ENCODE measurements at places on chromosomes 11 and 22. TPM values are rescaled to one million over a fixed set of nuclear protein-coding genes. Genes with fewer than 3 reads are reported as not detected.

- DNase-seq: no peak
- H3K4me3 ChIP-seq: no peak overlapping the region
- no peaks in the 10 kb centered on the region for H3K36me3 ChIP-seq
Observed at GRCh38 chr11:107719557-107720302, 7.9 kb upstream of the SLN start.

DNA sequence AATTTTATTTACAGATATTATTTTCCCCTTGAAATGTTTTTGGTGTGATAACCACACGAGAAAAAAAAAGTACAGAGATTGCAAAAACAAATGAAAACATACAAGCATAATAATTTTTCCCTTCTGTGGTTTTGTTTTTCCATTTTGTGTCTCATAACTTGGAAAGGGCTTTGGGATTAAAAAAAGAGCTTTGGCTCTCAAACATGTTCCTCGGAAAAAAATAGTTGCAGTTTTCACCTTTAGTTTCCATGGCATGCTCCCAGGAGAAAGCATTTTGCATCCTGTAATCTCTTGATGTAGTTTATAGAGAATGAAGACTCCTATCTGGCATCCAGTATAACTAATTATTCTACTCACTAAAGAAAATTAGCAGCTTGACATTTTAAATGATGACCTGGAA, 362.1 kb upstream of the PDGFD start:
- H3K4me3 ChIP-seq: no peak overlapping the region
- peaks cover 24% of the 10 kb centered on the region for H3K4me1 ChIP-seq
- H3K36me3 ChIP-seq: no peaks in the 10 kb centered on the region
- H3K27ac ChIP-seq: peak overlapping the region; percentile 35
- no peak for DNase-seq
- no peaks in the 10 kb centered on the region for H3K27me3 ChIP-seq

- H3K36me3 ChIP-seq: no peaks in the 10 kb centered on the region
- peaks cover 10% of the 10 kb centered on the region for H3K4me1 ChIP-seq
- peak overlapping the region; percentile 36 for H3K4me3 ChIP-seq
- no peak for DNase-seq
- no peaks in the 10 kb centered on the region for H3K27me3 ChIP-seq
Observed at GRCh38 chr11:13440100-13440855, 22.7 kb downstream of the BTBD10 start.

- H3K27ac ChIP-seq: no peak overlapping the region
Observed at GRCh38 chr11:74559934-74560309, 32.5 kb upstream of the POLD3 start.

DNA sequence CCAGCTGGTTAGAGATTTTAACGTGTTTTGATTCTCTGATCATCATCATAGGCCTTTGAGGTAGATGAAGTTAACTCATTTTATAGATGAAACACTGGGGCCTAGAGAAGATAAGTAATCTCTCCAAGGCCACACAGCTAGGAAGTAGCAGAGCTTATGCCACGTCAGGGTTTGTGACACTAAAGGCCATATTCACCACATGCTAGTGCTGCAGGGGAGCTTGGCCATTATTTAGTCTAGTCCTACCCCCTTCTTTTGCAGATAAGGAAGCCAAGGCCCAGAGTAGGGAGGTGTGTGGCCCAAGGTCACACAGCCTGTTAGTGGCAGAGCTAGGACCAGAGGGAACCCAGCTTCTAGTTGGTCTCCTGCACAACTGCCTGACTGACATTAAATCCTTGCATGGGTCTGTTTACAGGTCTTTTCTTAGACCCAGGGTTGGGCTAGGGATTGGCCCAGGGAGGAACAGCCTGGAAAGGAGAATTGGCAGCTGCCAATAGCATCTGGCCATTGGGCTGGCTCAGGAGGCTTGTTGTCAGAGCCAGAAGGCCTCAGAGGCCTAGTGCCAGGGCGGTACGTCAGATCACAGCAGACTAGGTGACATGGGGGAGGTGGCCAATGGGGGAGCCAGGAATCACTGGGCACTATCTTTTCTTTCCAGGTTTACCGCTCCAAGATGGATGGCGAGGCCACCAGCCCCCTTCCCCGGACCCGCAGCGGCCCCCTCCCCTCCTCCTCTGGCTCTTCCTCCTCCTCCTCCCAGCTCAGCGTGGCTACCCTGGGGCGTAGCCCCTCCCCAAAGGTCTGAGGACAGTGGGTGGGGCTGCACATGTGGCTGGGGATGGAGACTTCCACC, 36.0 kb downstream of the PHLDB1 start:
- no peak overlapping the region for H3K27ac ChIP-seq
- H3K27me3 ChIP-seq: no peaks in the 10 kb centered on the region
- H3K36me3 ChIP-seq: peaks cover 83% of the 10 kb centered on the region
- H3K4me1 ChIP-seq: peaks cover 30% of the 10 kb centered on the region

DNA sequence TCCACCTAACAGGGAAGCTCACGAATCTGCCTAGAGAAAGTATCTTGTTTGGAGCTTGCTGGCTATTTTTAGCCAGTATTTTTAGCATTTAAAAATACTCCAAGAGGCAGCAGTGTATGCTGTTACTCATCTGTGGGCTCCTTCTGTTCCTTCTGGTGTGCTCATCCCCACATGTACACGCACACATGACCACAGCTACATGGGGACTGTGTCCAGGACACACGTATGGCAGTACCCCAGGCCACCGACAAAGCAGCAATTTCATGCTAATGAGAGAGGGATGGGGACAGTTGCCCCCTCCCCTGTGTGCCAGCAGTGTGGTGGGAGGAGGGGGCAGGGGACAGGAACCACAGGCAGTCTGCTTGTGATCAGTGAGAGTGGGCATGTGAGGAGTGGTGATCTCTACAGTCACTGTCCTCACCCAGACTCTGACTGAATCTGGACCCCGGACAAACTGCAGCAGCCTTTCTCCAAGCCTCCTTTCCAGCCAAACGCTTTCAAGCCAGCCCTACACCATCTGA, 16.4 kb downstream of the USP2 start:
- H3K27me3 ChIP-seq: peaks cover 30% of the 10 kb centered on the region
- no peak for DNase-seq
- no peak overlapping the region for H3K27ac ChIP-seq
- peaks cover 71% of the 10 kb centered on the region for H3K4me1 ChIP-seq

DNA sequence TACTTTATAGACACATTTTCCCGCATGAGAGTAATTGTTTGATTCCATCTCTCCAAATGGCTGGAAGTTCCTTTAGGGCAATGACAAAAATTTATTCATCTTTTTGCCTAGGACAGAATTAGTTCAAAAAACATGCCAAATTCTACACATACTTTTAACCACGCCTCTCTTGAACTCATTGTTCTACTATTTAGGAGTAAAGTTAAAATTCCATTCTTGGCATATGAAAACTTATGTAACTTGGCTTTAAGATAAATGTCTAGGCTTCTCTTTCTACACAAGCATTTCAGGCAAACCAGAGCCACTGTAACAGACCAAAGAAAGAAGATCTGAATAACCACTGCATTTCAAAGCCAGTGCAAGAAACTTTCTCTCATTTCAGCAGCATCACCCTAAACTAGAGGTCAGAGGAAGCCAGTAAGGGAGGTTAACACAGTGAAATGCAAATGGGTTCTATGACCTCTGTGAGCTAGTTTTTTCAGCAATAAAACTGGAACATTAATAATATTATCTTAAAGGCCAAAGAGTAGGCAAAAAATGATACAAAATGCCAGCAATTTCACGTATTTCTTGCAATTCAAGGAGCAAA, 73.0 kb downstream of the RSF1 start:
- no peak overlapping the region for H3K27ac ChIP-seq
- no peaks in the 10 kb centered on the region for H3K27me3 ChIP-seq
- no peak overlapping the region for H3K4me3 ChIP-seq
- DNase-seq: no peak

Gene KDM4E
- not detected for total RNA-seq

Gene DERL3
- 0.34 TPM for total RNA-seq

Data from suprapubic skin (tissue), 4 donors.